ENCODE measurements at places on chromosomes 6 and 20.

DNA sequence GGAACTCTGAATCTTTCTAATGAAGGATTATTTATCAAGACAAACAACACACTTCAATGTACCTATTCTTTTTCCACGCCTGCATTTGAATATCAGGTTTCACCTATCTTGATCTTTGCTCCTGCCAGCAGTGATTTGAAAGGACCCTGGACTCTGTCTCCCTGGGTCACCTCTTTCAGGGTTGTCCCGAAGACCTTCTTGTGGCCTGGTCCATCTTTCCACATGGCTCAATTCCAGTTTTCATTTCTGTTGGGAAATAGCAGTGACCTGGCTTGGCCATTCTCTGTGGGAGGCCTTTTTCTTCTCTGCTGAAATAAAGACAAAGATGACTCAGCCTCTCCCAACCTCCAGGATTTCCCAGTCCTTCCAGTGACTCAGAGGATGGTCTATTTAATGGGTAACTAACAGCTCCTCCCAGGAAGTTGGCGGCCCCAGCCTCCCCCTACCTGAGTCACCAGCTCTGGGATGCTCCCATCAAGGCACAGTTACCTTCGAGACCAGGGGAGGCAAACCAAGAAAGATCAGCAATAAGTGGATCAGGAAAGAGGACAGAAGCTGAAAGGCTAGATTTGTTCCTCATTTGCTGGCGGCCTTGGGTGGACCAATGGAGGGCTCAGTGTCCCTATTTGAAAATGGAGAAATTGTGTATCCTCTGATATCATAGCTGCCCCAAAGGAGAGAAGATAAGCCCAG lies 120.2 kb upstream of the RNF24 start:
- no peak for DNase-seq

DNA sequence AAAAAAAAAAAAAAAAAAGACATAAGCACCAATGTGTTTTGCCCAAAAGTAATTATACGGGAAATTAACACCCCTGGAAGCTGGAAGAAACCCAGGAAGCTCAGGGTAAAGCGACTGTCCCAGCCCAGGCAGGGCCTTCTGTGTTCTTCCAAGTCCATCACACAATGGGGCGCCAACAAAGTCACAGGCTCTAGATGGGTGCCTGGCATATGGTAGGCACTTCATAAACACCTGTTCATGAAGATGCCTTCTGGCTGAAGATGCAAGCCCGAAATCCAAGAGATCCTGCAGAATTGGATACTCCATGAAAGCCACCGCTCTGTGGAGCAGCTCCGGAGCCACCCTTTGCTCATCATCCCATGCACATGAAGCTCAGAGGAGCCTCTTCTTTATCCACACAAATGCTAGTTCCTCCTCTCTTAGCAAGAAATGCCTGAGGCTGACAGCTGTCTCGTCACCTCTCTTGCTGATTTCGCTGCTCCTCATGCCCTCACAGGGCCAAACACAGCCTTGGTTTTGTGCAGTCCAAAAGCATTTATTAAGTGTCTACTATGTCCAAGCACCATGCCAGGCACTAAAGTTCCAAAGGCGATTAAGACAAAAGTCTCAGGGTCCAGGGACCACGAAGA lies 76.6 kb downstream of the TRERF1 start:
- no peak for DNase-seq

DNA sequence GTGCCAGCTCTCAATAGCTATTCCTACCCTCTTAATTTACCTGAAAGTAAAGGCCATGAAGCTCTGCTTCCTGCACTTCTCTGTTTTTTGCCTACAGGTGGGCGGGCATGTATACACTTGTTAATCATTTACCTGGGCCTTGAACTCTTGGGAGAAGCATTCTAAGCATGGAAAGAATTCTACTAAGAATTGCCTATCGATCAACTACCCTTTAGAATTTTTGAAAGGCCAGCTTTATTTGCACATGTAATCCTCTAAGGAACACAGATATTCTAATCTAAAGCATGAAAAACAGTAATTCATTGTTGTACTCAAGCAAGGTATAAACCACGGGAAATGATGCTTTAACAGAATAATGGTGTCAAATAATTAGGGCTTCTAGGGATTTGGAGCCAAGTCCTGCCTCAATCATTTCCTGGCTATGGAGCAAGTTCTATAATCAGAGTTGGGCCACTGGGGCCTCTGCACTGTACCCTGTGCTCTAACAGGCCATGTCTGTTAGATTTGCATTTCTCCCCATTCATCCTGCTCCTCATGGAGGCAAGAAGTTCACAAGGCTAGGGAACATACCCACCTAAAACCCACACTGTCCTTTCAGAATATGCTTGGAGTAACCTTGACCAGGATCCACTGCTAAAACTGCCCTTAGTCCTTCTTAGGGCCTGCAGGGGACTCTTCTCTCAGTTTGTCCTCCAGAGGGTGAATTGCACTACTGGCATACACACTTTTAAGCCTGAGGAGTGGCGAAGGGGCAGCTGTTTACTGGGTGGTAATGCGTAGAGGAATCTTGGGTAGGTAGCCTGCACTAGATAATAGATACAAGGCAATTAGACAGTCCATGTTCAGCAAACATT lies 276.4 kb upstream of the JAG1 start:
- no peak for DNase-seq

DNA sequence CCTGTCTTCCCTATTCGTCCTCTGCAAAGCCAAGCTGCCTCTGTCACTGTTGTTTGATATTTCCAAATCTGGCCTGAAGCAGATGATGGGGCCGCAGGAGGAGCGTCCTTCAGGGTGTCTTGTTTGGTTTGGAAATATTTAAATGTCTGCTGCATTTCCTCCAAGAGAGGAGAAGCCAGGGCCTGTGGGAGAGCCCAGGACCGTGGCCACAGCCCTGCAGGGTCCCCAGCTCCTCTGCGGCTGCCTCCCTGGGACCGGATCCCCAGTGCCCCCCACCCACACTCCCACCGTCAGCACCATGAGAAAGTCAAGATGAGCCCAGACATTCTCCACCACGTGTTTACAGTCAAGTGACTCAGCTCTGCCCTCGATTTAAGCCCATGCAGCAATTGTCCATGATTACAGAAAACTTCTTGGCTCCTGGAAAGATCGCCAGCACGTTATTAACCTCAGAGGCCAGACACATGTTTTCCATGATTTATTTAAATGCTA lies 18.2 kb downstream of the FOXF2 start:
- no peak for DNase-seq

GRCh38 chr6:36347621-36348020 lies 10.9 kb upstream of the BNIP5 start:
- no peak for DNase-seq

DNA sequence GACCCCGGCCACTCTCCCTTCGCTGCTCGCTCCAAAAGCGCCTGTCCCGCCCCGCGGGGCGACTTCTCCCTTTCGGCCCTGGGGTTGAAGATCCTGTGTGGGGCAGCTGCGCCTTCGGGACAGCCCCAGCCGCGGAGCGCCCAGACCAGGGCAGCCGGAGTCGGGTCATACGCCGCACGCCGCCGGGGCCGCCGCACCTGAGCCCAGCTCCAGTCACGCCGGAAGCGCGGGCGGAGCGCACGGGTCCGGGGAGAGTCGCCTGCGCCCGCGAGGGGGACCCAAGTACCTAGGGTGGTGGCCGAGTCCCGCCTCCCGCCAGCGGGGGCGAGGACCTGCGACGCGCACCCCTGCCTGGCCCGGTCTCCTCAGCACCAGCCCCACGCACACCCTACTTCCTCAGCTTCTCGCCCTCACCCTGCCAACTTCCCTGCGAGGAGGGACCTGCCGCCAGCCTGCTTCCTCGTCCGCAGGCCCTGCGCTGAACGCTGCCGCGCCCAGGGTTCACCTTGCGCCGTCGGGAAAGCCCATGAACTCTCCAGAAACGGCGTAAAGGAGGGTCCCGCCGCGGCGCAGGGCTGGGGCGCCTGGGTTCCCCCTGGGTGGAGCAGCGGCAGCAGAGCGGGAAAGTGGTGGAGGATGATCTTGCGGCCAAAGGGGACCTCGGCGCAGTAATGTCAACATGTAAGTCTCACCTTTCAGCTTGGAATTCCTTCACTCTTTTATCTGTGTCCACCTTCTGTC lies at the start of gene ADGRG6:
ADGRG6 (plus strand) TSS at position 357 of the 741 bp plus-strand sequence; CDS start at position 680, 323 bp downstream.
- no peak for DNase-seq

- DNase-seq, result no peak
Measured at GRCh38 chr6:37528541-37528940, 28.8 kb upstream of the CCDC167 start.

DNA sequence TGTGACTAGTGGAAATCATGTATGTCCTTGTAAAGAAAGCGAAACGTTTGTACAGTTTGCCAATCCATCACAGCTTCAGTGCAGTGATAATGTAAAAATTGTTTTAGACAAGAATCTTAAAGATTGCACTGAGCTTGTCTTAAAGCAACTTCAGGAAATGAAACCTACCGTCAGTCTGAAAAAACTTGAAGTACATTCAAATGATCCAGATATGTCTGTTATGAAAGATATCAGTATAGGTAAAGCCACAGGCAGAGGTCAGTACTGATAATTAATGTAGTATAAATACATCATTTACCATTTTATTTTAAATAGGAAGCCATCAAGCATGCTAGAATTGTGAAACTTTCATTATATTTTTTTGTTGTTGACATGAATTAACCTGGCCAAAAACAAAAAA lies 60.9 kb upstream of the SMIM8 start:
- DNase-seq, result no peak

- DNase-seq, result no peak
Measured at GRCh38 chr20:49345524-49345923, 67.7 kb upstream of the ZNFX1 start.

DNA sequence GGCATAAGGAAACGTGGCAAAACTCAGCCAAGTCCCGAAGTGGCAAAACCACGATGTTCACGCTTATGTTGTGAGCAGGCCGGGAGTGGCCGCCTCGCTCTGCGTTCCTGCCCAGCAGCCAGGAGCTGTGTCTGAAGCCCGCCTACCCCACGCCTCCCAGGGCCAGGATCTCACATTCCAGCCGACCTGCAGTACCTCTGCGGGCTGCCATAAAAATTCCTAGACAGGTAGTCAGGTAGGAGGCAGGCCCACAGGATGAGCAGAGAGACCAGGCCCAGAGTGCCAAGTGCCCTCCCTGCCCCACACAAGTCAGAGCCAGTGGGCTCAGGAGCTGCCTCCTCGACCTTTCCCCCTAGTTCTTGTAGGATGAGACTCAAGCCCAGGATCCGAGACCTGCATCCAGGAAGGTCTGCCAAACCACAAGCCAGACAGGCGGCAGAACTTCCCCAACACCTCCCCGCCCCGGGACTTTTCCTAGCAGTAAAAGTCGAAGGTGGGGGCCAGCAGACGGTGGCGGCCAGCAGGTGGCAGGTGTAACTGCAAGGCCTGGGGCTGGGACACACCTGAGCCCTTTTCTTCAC lies 16.7 kb downstream of the PMEPA1 start:
- DNase-seq, result no peak

All from substantia nigra (tissue), 51 donors.